ENCODE measurements at places on chromosomes 13 and 19.
A peak's percentile ranks its signal among the peaks of the same experiment; 100 is the strongest.

GRCh38 chr19:55116232-55116858 lies 1.1 kb downstream of the PPP1R12C start:
- DNase-seq: peak; percentile 36

- DNase-seq: no peak
Measured at GRCh38 chr13:22108979-22109378, 438.1 kb downstream of the FGF9 start.

GRCh38 chr13:28136916-28137315 lies 1.4 kb upstream of the PAN3 start:
- DNase-seq: no peak

GRCh38 chr13:98537740-98538139 lies 39.2 kb downstream of the STK24 start:
- DNase-seq: no peak

GRCh38 chr19:15255359-15255990 lies 23.2 kb upstream of the EPHX3 start:
- no peak for DNase-seq

GRCh38 chr13:75263741-75264407 lies 218.1 kb downstream of the TBC1D4 start:
- DNase-seq: no peak

DNA sequence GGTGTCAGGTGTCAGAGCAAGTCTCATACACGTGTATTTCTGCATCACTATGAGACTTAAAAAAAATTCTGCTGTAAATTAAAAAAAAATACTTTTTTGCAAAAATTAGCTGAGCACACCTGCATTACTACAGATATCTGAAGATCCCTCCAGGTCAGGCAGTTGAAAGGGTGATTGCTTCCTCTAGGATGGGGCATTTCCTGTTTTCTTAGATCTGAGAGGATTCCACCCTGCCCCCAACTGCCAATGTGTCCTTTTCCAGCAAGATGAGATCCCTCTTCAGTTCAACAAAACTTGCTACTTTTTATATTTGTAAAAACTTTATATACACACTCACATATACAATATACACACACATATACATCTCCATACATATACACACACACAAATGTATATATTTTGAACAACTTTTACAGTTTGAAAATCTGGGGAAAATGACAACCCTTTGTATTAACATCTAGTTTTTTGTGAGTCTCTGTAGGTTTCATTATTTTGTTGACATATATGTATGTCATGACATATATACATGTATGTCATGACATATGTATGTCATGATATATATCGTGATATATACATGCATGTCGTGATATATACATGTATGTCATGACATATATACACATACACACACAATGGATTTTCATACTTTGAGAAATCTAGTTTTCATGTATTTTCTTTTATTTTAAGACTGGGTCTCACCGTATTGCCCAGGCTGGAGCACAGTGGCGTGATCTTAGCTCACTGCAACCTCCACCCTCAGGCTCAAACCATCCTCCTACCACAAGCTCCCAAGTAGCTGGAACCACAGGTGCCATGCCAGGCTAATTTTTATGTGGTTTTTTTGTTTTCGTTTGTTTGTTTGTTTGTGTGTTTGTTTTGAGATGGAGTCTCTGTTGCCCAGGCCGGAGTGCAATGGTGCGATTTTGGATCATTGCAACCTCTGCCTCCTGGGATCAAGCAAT lies 17.8 kb downstream of the ZNF813 start:
- no peak for DNase-seq

- no peak for DNase-seq
Measured at GRCh38 chr13:99652901-99653300, 151.6 kb downstream of the TM9SF2 start.

DNA sequence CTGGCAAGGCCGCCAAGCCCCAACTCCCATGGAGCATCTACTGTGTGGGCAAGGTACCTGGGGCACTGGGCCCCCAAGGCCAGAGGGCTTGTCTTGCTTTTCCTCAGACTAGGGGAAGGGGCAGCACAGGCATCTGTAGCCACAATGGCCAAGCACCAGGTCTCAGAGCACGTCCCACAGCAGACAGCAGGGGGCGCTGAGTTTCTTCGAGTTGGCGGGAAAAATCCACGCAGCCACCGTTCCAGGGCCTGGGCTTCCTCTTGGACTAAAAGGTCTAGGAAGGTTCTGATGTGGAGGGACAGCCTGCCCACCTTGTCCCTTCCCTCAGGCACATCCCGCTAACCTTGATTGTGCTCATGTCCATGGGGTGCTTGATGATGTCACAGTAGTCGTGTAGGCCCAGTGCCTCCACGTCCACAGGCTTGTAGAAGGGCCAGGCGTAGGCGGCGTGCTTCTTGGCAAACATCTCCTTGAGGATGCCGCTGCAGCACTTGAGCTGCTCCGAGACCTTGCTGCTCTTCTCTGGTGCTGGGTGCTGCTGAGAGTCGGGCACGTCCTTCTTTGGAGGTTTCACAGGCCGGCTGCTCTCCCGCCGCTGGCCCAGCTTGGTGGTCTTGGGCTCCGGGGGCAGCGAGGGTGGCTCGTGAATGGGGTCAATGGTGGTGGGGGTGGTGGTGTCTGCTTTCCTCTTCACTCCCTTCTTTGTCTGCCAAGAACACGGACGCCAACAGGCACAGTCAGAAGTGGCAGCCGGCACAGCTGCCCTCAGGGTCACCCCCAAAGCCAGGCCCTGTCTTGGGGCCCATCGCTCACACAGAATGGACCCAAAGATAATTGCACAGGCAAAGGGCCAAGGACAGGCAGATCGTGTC lies 32.0 kb upstream of the EPHX3 start:
- DNase-seq: peak; percentile 79

GRCh38 chr19:34847393-34847792 lies 74.4 kb upstream of the ZNF599 start:
- DNase-seq: no peak

GRCh38 chr13:112443995-112444311 lies 67.8 kb downstream of the SPACA7 start:
- DNase-seq: peak; percentile 6

DNA sequence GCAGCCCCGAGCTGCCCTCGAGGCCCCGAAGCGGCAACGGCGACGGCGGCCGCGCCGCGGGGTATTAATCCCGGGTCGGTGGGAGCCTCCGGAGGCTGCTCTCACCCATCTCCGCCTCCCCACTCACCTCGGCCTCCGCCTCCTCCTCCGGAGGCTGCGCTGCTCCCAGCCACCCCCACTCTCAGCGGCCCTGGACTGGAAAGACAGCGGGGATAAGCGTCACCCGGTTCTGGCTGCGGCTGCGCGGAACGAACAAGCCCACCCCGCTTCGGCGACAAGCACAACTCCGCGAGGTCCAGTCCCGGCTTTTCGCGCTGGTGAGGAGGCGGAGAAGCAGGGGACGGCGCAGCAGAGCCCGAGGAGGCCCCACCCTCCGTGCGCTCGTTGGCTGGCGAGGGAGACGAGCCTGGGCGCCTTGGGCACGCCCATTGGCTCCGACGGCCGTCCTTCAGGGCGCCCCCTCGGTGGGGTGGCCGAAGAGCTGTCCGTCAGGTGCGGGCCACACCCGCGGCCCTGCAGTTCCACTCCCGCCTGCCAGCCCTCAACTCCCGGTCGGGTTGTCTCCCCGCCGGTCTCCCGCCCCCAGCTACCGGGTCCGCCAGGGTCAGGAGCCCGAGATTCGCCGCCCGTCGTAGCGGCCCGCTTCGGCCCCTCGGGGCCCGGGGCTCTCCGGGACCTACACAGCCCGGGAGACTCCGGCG lies at the start of gene ZMYM5:
ZMYM5 (minus strand) TSS at position 327 of the 701 bp plus-strand sequence. CDS start 11,469 bp downstream, outside the sequence.
- DNase-seq: peak; percentile 90

DNA sequence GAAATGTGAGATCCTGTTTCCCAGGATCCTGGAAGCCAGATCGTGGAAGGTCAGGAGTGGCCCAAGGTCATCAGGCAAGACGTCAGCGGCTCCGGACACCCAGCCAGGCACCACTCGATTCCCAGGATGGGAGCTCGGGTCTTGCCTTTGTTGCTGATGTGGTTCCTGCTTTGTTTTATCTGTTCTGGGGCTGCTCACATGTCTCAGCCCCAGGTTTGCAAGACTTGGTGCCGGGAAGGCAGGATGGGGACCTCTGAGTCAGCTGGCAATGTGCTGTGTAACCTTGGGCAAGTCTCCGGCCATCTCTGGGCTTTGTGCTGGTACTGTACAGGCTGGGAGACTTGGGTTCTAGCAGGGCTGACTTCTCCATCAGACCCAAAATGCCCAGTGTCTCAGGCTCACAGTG lies 1.4 kb upstream of the FCHO1 start:
- peak; percentile 30 for DNase-seq

GRCh38 chr13:107233541-107233940 lies 665.6 kb upstream of the ARGLU1 start:
- no peak for DNase-seq

GRCh38 chr13:102877303-102877702 lies 31.5 kb downstream of the ERCC5 start:
- no peak for DNase-seq

DNA sequence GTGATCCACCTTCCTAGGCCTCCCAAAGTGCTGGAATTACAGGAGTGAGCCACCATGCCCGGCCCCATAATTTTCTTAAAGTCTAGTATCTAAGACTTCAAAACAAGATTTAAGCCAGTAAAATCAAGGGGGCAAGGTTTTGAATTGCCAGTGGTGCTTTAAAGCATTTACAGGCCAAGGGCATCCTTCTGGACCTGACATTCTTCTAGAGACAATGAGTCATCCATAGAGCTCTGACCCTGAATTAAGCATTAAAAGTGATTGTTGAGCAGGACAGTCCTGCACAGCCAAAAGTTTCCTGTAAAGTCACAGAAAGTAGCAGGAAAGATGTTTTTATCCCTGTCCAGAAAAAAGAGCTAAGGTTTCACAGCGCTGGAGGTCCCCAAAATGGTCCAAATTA lies 50.9 kb upstream of the ATP12A start:
- no peak for DNase-seq

- no peak for DNase-seq
Measured at GRCh38 chr19:18373892-18374629, 11.9 kb upstream of the GDF15 start.

DNA sequence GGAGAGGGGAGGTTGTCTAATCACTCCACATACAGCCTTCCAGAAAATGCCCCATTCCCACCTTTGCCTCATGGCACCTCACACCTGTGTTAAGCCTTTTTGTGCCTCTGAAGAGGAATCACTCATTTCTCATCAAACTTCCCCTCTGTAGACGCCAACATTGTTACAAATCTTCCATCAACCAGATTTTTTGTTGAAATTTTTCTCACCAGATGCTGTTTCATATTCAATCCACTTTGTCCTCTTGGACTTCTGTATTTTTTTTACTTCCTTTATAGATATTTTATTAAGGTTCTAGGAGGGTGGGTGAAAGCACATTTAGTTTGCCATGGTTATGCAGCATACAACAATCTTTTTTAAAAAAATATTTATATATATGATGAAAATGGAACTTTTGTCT lies 74.0 kb downstream of the RUBCNL start:
- DNase-seq: no peak

DNA sequence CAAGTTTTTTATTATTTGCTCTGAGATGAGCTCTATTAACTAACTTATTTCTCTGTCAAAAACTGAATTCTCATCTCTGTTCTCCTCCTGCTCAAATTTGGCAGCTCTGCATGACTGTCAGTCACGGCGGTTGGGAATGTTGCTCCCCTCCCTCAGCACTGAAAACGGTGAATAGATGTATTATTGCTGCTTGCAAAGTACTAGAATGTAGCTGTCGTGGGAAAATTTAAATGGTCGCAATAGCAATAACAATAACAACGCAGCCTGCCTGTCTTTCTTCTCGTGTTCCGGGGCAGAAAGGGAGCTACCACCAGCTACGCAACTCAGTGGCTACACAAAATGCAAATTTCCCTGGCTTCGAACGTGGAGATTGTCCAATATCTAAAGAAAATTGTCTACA lies 125.6 kb upstream of the FRY start:
- no peak for DNase-seq

DNA sequence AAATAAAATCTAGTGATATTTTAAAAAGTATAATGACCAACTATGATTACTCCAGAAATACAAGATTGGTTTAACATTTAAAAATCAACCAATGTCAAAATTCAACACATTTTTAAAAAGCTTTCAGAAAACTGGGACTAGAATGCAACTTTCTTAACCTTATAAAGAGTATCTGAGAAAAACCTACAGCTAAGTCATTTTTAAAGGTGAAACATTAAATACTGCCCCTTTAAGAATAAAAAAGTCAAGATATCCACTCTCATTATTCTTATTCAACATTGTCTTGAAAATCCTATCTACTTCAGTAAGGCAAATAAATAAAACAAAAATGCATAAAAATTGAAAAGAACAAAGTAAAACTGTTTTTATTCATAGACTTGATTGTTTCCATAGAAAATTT lies 673.2 kb downstream of the UQCRFS1 start:
- no peak for DNase-seq

DNA sequence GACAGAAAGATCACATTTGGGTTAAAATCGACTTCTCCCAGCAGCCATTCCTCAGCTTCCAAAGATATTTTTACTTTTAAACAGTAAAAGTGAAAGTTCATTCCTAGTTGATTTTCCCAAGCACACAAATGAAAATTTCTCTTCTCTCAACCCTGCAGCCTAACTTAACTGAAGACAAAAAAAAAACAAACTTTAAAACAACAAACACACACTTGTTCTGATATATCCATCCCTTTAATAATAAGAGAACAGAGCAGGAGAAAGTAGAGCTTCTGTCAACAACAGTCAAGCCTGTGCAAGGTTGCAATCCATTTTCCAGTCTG lies 72.9 kb downstream of the STK24 start:
- no peak for DNase-seq

GRCh38 chr19:18439025-18439909 lies 1.3 kb upstream of the ISYNA1 start:
- DNase-seq: no peak

- DNase-seq: no peak
Measured at GRCh38 chr13:59534806-59535205, 628.9 kb downstream of the DIAPH3 start.

DNA sequence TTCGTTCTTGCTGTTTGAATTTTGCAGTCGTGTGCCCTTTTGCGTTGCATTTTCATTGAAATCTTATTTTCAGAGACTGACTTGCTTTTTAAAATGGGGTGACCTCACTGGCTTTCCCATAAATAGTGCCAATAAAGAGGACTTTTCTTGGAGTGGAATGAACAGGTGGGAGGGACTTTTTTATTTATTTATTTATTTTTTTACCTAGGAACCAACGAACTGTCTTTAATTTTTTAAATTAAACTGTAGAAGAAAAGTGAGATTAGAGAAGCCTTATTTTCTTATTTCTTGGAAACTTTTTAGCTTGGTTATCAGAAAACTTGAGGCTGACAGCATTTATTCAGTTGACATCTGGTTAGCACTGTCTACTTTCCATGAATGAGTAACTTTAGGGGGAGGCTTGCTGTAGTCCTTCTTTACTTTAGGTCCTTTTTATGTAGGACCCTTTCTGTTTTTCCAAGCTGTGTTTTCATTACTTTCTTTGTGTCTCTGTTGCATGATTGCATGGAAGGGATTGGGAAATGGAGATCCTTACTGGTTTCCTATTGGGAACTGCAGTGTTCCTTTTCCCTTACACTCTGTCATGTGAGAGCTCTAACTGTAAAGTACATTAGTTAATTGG lies 1.7 kb downstream of the SLAIN1 start:
- DNase-seq: no peak

- DNase-seq: no peak
Measured at GRCh38 chr13:23703246-23703860, 133.1 kb downstream of the TNFRSF19 start.
